Motor neuron (in vitro differentiated cells): ENCODE measurements at places on chromosomes 7 and 10. TPM values are rescaled to one million over a fixed set of nuclear protein-coding genes. Genes with fewer than 3 reads are reported as not detected.

The SFRP4 gene
- 0.54 and 0.66 TPM in 2 replicates for total RNA-seq

The TAS2R38 gene
- 0.18 TPM in 1 of 2 replicates, not detected in the other for total RNA-seq

The MBL2 gene
- not detected in 2 replicates for total RNA-seq

The FGFBP3 gene
- total RNA-seq = 9.8 and 11.4 TPM in 2 replicates

The INA gene
- total RNA-seq = 1.9 and 2.4 TPM in 2 replicates

The AGAP9 gene
- total RNA-seq = 10.0 and 11.2 TPM in 2 replicates

The TMEM229A gene
- 0.57 and 0.97 TPM in 2 replicates for total RNA-seq

The CFAP46 gene
- total RNA-seq = 5.0 and 6.8 TPM in 2 replicates

The CELF2 gene
- 14.4 and 15.3 TPM in 2 replicates for total RNA-seq

The CALHM3 gene
- total RNA-seq = 0.36 TPM in 1 of 2 replicates, not detected in the other

The WNT8B gene
- 0.18 and 0.47 TPM in 2 replicates for total RNA-seq

The GDF2 gene
- total RNA-seq = not detected in 2 replicates

The ADIRF gene
- total RNA-seq = 1.2 TPM in 1 of 2 replicates, not detected in the other

The AKR1C2 gene
- total RNA-seq = 5.5 and 6.5 TPM in 2 replicates

The CRYGN gene
- 0.15 and 0.16 TPM in 2 replicates for total RNA-seq

The CREB5 gene
- total RNA-seq = 14.1 and 16.2 TPM in 2 replicates
